ELR (cell line): ENCODE measurements at places on chromosomes 2 and 18.

DNA sequence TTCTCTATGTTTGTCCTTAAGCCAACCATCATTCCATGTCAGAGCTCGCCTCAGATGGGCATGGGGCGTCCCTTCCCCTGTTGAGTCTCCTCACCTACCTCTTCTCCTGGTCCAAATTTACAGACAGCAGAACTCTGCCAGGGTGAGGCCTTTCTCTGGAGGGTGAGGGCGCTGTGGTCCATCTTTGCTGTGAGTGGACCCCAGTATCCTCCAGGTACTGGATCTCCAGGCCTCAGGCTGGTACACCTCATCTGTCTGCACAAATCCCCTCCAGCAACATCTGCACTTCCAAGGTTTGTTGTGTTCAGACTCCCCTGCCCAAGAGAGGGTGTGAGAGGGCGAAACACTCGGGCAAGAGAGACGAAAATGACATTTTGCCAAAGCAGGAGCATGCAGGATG lies 63.9 kb upstream of the EDAR start:
- DNase-seq, result peak; percentile 15

GRCh38 chr2:231680992-231681852 lies 27.1 kb upstream of the PTMA start:
- DNase-seq, result peak; percentile 91

GRCh38 chr2:158809816-158810215 lies 14.7 kb downstream of the DAPL1 start:
- peak; percentile 10 for DNase-seq

DNA sequence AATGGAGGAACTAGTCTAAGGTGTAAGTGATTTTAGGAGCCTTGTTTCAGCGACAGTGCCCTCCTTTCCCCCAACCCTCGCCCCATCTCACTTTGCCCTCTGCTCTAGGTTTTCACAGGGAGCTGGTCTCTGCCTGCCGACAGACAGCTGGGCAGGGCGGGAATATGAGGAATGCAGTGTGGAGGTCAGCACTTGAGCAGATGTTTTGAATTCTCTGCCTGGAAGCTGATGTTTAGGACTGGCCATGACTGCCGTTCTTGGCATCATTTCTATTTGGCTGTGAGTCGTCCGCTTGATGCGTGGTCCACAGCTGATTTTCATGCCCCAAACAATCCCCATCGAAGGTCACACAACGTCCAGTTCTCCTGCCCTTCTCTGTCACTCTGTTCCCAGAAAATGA lies 55.1 kb upstream of the SIX3 start:
- no peak for DNase-seq

- DNase-seq, result no peak
Measured at GRCh38 chr18:26711756-26712155, 153.8 kb downstream of the AQP4 start.

- DNase-seq, result peak; percentile 23
Measured at GRCh38 chr2:29361231-29361630, 246.0 kb downstream of the CLIP4 start.

GRCh38 chr2:195622966-195623365 lies 34.1 kb upstream of the SLC39A10 start:
- peak; percentile 73 for DNase-seq

GRCh38 chr2:149991576-149991975 lies 404.0 kb upstream of the MMADHC start:
- no peak for DNase-seq

GRCh38 chr2:161400076-161400475 lies 16.0 kb upstream of the TBR1 start:
- peak; percentile 75 for DNase-seq

- peak; percentile 44 for DNase-seq
Measured at GRCh38 chr2:11121099-11121822, 34.0 kb upstream of the SLC66A3 start.

DNA sequence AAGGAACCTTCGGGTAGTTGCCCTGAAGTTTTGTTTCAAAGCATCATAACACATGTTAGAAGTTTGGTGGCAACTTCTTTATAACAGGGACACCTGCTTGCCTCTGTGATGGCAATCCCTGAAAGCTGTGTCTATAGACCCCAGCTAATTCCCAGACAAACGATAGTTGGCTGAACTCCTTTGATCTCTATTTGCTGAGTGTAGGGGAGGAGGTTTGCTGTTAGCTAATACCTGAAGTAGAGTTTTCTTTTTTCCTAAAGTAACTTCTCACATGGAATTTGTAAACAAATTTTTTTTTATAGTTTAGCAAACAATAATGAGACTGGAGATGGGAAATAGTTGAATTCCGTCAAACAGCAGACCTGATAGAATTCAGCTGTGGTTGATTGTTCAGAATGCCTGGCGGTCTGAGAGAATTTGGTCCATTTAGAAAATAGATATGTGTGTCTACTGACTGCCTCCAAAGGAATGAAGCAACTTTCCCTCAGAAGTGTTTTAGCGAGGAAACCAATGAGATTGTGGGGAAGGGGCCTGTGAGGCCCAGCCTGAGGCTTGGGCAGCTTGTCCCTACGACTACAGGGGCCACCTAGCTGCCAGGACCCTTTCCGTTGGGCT lies 123.5 kb upstream of the EPAS1 start:
- no peak for DNase-seq

DNA sequence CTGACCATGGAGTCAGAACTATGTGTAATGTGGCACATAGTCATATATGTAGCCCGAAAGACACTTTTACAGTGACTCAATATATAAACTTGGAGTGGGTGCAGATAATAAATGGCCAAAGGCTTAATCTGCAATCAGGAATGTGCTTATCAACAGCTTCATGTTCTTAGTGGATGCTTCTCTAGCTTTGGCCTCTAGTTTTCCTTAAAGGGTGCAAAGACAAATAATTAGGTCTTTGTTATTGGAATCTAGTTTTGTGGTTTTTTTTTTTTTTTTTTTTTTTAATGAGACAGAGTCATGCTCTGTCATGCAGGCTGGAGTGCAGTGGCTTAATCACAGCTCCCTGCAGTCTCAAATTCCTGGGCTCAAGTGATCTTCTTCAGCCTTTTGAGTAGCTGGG lies 625.6 kb downstream of the EPHA4 start:
- peak; percentile 4 for DNase-seq

- no peak for DNase-seq
Measured at GRCh38 chr18:52391810-52392559, 52.0 kb downstream of the DCC start.

GRCh38 chr2:196225213-196225612 lies 53.8 kb upstream of the STK17B start:
- DNase-seq, result peak; percentile 79

- no peak for DNase-seq
Measured at GRCh38 chr2:64246962-64247361, 102.7 kb upstream of the PELI1 start.

DNA sequence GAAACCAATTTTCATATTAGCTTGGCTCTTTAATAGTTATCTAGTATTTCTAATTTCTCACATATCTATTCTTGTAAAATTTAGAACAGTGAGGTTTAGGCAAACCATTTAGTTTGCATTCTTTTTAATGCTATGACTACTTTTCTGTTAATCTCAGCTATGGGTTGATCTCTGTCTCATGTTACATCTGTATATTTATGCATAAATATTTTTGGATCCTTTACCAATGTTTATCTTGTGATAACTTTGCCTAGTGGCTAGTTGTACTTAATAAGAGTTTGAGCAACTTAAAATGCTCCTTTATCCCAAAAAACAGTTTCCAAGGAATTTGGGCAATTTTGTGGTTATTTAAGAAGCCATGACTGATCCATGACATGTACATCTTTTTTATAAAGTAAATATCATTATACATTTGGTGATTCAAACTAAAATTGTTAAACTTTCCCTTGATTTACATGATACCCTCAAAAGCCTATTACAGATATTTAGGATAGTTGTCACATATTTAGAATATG lies 86.3 kb downstream of the R3HDM1 start:
- no peak for DNase-seq

- no peak for DNase-seq
Measured at GRCh38 chr2:207087046-207087902, 78.5 kb downstream of the KLF7 start.

DNA sequence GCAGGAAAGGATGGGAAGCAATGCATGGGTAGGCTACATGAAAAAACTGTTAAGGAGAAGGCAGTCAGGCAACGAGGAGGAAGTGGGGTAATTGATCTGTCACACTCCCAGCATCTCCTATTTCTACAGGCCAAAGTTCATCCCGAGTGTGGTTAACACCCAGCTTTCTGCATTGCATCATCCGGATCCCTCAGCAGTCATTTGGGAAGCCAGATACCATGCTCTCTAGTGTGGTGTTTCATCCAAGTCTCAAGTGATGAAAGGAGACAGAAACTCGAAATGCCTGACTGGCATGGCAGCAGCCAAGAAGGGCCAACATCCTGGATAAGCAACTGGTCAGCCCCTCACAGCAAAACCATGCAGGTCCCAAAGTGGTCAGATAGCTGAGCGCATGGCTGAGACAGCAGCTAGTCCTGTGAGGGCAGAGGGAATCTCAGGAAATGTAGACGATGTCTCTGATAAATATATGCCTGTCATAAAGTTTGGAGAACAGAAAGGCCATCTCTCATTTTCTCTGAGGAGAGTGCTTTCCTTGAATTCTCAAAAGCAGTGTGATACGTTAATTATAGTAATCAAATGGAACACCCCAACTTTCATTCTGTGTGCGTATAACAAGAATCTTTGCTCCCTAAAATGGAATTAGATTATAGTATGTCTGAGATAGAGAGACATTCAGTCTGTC lies 24.8 kb upstream of the HNRNPA3 start:
- DNase-seq, result peak; percentile 55

GRCh38 chr2:64404002-64404731 lies 49.8 kb upstream of the LGALSL start:
- no peak for DNase-seq

- peak; percentile 69 for DNase-seq
Measured at GRCh38 chr2:237072067-237072931, 13.4 kb upstream of the COPS8 start.

DNA sequence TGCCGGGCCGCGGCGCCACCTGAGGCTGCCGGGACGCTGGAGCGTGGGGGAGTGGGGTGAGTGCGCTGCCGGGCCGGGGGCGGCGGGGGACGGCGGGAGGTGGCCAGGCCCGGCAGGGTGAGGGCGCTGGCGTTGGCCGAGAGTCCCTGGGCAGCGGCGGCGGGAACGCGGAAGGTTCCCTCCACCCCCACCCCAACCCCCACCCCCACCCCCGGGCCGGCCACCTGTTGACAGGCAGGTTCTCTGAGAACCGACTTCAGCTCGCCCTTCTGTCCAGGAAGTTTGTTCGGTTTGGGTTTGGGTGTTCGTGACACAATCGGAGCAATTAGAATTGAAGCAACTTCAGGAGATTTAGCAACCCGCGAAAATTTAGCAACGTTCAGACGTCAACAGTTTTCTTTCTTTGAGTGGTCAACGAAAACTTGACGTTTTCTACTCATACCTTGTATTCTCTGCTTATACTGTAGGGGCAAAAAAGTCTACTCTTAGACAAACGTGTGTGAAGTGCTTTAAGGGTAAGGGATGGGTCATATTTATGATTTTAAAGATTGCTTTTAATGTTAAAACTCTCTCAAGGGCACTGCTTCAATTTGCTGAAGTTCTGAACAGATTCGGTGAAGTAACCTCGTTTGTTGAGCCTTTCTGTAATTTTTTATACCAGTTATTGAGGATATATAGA lies 9.3 kb downstream of the OTX1 start:
- DNase-seq, result peak; percentile 16

GRCh38 chr18:1760901-1761300 lies 810.4 kb downstream of the METTL4 start:
- DNase-seq, result peak; percentile 8

DNA sequence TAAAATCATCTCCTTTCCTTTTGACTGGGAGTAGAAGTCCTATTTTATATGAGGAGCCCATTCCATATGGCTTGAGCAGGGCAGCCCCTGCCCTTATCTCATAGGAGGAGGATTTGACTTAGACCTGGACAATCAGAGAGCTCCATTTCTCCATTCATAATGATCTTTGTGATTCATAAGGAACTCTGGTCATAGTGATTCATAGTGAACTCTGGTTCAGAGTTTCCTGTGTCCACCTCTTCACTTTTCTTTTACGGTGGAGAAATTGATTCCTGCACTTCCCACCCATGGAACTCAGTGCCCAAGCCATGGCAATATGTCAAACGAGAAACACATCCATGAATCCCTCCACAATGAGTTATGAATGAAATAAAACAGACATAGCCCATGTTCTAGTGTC lies 12.8 kb upstream of the MYO3B start:
- DNase-seq, result peak; percentile 84

- no peak for DNase-seq
Measured at GRCh38 chr2:18067588-18068384, 189.3 kb downstream of the KCNS3 start.

DNA sequence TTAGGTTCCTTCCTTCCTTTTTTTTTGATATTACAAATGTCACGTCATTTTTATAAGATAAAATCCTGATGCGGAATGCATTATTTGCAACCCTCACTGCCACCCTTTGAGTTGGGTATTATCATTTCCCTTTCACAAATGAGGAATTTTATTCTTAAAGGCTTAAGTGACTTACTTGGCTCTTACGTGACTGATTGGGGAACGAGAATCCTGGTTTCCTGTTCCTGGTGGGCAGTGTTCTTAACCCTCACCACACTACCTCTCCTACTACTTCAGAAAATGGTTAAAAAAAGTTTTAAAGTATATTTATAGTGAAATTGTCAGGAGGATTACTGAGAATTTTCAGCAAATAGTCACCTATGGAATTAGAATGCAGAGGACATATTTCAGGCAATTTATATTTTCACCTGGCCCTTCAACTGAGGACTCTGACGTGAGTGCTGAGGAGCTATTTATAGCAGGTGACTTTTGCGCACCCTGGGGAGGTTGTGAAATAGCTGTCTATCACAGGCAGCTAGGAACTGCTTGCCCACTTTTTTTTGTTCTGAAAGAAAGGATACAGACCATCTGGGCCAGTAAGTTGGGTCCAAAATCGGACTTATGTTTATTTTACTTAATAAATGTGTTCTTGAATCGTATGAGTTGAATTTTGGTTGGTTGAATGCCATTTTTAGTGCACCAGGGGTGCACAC lies 18.7 kb upstream of the RASGRP3 start:
- no peak for DNase-seq

GRCh38 chr2:19649785-19650380 lies 251.9 kb downstream of the TTC32 start:
- peak; percentile 98 for DNase-seq

- no peak for DNase-seq
Measured at GRCh38 chr2:5524551-5524950, 167.6 kb upstream of the SOX11 start.

- no peak for DNase-seq
Measured at GRCh38 chr2:30903326-30903725, 96.1 kb upstream of the CAPN13 start.

DNA sequence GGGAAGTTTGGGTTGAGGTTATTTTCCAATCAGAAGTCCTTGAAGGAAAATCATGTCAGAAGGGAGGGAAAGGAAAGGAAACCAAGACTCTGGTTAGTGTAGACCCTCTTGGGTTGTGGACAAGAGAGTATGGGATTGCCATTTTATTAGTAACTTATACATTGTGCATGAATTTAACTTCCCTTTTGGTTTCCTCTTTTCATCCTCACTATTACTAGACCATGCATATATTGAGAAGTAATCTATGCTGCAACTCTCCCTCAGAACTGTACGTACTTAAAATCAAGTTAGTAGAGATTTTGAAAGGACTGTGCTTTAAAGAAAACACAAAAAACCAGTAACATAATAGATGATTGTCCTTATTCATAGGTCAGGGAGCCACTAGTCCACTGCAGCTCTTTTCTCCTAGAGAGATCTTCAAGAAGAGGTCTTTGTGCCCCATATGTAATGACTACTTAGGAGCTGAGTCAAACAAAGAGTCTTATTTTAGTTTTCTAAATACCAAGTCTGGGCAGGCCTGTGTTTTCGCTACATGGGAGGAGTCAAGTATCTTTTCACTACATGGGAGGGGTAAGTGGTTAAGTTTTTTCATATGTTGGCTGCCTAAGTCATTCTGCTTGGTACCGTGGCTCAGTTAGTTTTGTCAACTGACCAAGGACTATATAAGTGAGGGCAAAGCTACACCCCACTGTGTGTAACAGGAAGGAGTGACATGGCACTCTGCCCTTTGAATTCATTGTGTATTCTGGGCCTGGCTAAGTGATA lies 25.2 kb upstream of the FAM117B start:
- no peak for DNase-seq
